Activated T-cell treated with anti-CD3 and anti-CD28 coated beads, Interleukin-2, amount 50 U/mL, for 72 hours (primary cell): ENCODE measurements at places on chromosomes 1 and 21. TPM values are rescaled to one million over a fixed set of nuclear protein-coding genes. Genes with fewer than 3 reads are reported as not detected.

DNA sequence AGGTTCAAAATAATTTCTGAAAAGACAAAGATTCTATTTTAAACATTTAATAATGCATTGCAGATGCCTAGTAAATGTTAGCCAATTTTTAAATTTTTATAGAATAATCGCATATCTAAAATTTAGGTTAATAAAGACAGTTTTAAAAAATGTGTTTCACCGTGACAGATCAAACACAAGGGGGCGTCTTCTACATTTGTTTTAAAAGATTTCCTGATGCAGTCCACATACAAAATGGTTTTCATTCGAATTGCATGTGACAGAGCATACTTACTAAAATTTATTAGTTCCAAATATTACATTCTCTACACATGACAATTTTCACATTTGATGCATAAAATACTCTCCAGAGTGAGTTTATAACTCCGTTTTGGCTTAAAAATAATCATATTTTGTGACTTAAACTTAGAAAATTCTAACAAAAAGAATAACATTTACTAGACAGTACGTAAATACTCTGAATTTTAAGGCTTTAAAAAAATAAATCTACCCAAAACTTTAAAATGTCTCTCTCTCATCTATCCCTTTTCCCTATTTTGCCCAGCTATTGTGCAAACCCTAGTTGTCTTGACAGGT is 75.5 kb downstream of the ADAMTS1 start:
- DNase-seq, result no peak
- H3K36me3 ChIP-seq, result no peaks in the 10 kb centered on the region
- no peak overlapping the region for H3K4me3 ChIP-seq
- H3K27me3 ChIP-seq, result no peaks in the 10 kb centered on the region

DNA sequence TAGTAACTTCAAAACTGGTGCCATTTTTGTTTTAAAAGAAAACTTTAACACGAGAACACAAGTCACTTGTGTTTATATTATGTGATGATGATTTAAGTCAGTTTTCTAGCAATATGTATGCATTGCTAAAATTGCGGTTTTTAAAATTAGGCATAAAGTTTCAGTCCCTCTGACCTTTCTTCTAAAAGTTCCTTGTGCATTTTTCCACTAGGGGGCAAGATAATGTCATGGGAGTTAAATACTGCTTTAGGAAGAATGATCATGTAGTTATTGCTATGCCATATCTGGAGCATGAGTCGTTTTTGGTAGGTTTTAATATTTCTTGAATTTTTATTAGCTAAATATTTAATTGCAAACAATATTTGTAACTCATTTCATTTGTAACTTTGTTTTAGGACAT is 10.7 kb downstream of the CDC7 start:
- no peak for DNase-seq
- H3K4me3 ChIP-seq, result no peak overlapping the region
- peaks cover 19% of the 10 kb centered on the region for H3K36me3 ChIP-seq
- peak overlapping the region; percentile 59 for H3K27ac ChIP-seq

- peak overlapping the region; percentile 97 for H3K27ac ChIP-seq
- H3K4me3 ChIP-seq, result peak overlapping the region; percentile 89
- DNase-seq, result peak; percentile 84
- no peaks in the 10 kb centered on the region for H3K27me3 ChIP-seq
- H3K36me3 ChIP-seq, result peaks cover 56% of the 10 kb centered on the region
Measured at GRCh38 chr1:24955161-24955560, 25.1 kb upstream of the RUNX3 start.

- H3K27ac ChIP-seq, result no peak overlapping the region
- H3K4me3 ChIP-seq, result no peak overlapping the region
- H3K27me3 ChIP-seq, result no peaks in the 10 kb centered on the region
- no peaks in the 10 kb centered on the region for H3K36me3 ChIP-seq
Measured at GRCh38 chr1:232682248-232682647, 52.3 kb upstream of the SIPA1L2 start.

DNA sequence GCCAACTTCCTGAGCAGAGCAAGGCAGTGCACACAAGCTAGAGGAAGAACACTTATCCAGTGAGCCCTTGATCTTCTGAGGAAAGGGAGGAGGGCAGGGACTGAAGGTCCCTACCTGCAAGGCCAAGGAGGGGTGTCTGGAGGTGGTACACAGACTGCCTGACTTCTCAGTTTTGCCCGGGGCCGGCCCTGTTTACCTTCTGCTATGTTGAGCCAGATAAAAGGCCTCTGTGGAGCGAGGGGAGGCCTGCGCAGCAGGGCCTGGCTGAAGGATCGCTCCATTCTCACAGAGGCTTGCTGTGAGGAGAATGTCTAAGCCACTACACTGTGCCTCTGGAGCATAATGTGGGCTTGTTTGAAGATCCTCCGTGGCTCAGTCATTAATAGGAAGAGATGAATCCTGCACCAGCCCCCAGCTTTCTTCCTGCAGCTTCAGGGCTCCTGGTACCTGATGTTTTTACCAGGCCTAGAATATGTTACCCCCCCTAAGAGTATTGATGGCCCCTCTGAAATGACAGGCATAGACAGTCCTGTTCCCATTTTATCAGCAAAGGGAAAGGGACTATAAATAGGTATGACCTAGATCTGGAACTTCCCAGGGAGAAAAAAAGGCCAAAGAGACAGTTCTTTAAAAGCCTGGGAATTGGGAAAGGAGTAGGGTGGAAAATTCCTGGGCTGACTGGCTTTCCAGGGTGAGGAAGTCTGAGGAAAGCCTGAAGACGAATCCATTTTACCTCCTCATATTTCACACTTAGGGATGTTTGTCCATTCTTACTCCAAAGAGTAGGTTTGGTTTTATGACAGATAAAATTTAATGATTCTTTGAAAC is 4.7 kb downstream of the POGK start:
- H3K4me3 ChIP-seq, result no peak overlapping the region
- peaks cover 69% of the 10 kb centered on the region for H3K4me1 ChIP-seq
- H3K27me3 ChIP-seq, result no peaks in the 10 kb centered on the region
- H3K36me3 ChIP-seq, result peaks cover 20% of the 10 kb centered on the region
- peak overlapping the region; percentile 74 for H3K27ac ChIP-seq

Gene GABRD
- not detected for total RNA-seq

Gene FAM167B
- 1.6 TPM for total RNA-seq

Gene RSPH1
- total RNA-seq, result 0.19 TPM

Gene MXRA8
- 1.6 TPM for total RNA-seq

Gene OR2L2
- total RNA-seq, result 0.29 TPM
